ENCODE measurements at places on chromosomes 6 and 20.

GRCh38 chr6:114055349-114055748 lies 84.4 kb upstream of the HDAC2 start:
- no peak for DNase-seq
- no peak overlapping the region for H3K27ac ChIP-seq
- no peak overlapping the region for H3K4me3 ChIP-seq
- peaks cover 4% of the 10 kb centered on the region for H3K4me1 ChIP-seq

DNA sequence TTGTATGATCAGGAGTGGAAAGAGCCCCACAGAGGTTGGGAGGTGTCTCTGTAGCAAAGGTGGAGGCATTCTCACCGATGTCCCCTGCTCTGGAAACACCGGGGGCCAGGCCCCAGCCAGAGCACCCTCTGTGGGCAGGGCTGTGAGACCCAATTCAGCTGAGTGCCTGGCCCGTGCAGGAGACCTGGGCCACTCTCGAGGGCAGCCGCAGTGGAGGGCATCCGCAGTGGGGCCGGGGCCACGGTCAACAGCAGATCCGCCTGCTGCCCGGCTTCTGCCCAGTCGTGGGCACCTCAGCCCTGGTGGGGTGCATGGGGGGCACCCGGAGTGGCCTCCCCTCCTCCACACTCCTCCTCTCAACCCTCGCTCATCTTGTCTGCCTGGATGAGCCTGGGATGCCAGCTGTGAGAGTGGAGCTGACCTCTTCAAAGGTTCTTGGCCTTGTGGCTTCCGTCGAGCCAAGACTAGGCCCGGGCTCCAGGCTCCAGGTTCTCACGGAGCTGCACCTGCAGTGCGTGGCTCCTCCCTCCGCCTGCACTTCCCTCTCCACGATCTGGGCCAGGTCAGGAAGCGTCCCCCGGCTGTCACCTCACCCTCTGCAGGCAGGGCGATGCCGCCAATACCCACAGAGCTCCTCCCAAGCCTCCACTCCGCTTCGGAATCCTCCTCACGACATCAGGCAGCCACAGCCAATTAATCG lies 134.8 kb downstream of the TAF4 start:
- H3K4me3 ChIP-seq = no peak overlapping the region
- H3K27ac ChIP-seq = no peak overlapping the region
- no peaks in the 10 kb centered on the region for H3K27me3 ChIP-seq
- no peaks in the 10 kb centered on the region for H3K36me3 ChIP-seq

GRCh38 chr6:42694586-42694985 lies 27.8 kb downstream of the PRPH2 start:
- no peaks in the 10 kb centered on the region for H3K27me3 ChIP-seq
- H3K4me3 ChIP-seq = no peak overlapping the region
- peak; percentile 48 for DNase-seq

DNA sequence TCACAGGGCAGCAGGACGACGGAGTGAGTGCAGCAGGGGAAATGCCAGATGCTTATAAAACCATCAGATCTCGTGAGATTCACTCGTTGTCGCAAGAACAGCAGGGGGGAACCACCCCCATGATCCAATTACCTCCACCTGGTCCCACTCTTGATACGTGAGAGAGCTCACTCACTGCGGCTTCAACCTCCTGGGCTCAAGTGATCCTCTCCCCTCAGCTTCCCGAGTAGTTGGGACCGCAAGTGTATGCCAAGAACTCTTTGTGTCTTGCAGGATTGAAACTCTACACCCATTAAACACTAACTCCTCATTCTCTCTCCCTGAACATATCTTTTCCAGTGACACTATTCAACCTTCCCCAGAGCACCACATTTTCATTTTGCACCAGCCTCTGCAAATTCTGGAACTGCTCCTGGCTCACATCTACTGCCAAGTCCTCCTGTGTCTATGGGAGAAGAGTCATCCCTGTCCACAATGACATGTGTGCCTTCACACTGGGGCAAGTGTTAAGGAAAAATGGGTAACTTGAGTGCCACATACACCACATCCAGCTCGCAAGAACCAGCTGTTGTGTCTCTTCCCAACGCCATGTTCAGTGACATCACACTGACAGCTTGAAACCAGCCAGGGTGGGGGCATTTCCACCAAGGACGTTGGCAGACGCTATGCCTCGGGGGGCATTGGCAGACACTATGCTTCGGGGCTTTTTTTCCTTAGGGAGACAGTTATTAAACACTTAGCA lies 14.7 kb upstream of the TAF4 start:
- no peaks in the 10 kb centered on the region for H3K36me3 ChIP-seq
- H3K27ac ChIP-seq = no peak overlapping the region
- no peak overlapping the region for H3K4me3 ChIP-seq

- H3K4me1 ChIP-seq = peaks cover 2% of the 10 kb centered on the region
- no peaks in the 10 kb centered on the region for H3K27me3 ChIP-seq
- no peak overlapping the region for H3K4me3 ChIP-seq
- DNase-seq = no peak
- H3K36me3 ChIP-seq = peaks cover 9% of the 10 kb centered on the region
- H3K27ac ChIP-seq = no peak overlapping the region
These were observed 166.1 kb downstream of the TMEM242 start for GRCh38 chr6:157157258-157157657.

DNA sequence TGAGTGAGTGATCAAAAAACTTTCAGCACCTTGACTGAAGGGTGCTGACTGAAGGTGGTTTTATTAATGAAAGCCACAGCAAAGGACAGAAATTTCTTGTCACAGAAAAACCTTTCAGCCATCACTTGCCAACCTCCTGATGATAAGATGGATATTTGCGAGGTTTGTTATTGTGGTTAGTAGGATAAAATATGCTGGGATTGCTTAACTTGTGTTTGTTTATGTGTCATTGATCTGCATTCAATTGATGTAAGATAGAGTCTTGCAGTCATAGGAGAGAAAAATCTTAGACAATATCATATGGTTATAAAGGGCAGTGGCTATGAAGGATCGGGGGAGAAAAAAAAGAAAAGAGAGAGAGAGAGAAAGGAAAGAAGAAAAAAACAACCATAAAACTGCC lies 1.2 kb downstream of the TSBP1 start:
- H3K27me3 ChIP-seq = no peaks in the 10 kb centered on the region
- no peaks in the 10 kb centered on the region for H3K4me1 ChIP-seq
- no peak for DNase-seq
- H3K4me3 ChIP-seq = no peak overlapping the region
- H3K27ac ChIP-seq = no peak overlapping the region
- H3K36me3 ChIP-seq = no peaks in the 10 kb centered on the region

DNA sequence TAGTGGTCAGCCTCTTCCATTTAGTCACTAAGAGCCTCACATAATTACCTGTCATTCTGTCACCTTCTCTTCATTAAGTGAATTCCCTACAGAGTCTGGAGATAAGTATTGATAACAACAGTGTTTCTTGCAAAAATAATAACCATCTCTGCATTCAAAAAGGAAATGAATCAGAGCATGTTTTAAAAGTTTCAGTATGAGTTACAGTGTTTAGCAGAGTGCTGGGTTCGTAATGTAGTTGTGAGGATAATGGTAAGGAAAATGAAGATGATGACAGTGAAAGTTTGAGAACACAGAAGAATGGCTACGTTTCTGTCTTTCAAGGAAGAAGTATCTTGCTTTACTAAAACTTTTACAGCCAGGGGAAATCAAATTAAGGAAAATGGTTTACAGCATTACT lies 31.3 kb downstream of the GPRC6A start:
- no peaks in the 10 kb centered on the region for H3K36me3 ChIP-seq
- H3K4me1 ChIP-seq = no peaks in the 10 kb centered on the region
- no peak overlapping the region for H3K27ac ChIP-seq

GRCh38 chr20:64006490-64006889 lies 25.6 kb downstream of the PRPF6 start:
- no peak overlapping the region for H3K4me3 ChIP-seq
- H3K4me1 ChIP-seq = no peaks in the 10 kb centered on the region
- no peak overlapping the region for H3K27ac ChIP-seq
- H3K27me3 ChIP-seq = no peaks in the 10 kb centered on the region
- H3K36me3 ChIP-seq = peaks cover 70% of the 10 kb centered on the region

GRCh38 chr6:83609248-83609647 lies 96.9 kb downstream of the PRSS35 start:
- no peak overlapping the region for H3K27ac ChIP-seq
- no peaks in the 10 kb centered on the region for H3K4me1 ChIP-seq
- no peaks in the 10 kb centered on the region for H3K36me3 ChIP-seq
- H3K27me3 ChIP-seq = no peaks in the 10 kb centered on the region
- H3K4me3 ChIP-seq = no peak overlapping the region

GRCh38 chr20:51171141-51171540 lies 148.2 kb upstream of the KCNG1 start:
- no peak overlapping the region for H3K4me3 ChIP-seq
- H3K27ac ChIP-seq = no peak overlapping the region
- H3K4me1 ChIP-seq = peaks cover 4% of the 10 kb centered on the region
- no peak for DNase-seq
- no peaks in the 10 kb centered on the region for H3K27me3 ChIP-seq

DNA sequence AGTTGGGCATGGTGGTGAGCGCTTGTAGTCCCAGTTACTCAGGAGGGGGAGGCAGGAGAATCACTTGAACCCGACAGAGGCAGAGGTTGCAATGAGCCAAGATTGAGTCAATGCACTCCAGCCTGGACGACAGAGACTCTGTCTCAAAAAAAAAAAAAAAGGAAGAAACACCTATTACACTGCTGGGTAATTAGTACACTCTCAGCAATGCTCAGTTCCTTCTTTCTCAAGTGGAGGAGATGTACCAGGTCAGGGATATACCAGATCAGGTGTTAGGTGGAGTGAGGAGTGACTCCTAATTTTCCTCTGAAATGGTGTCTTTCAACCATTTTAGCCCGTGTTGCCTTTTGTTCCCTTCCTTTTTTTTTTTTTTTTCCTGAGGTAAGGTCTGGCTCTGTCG lies 30.0 kb upstream of the UBR2 start:
- H3K36me3 ChIP-seq = no peaks in the 10 kb centered on the region
- no peak overlapping the region for H3K27ac ChIP-seq
- no peak for DNase-seq
- H3K4me3 ChIP-seq = no peak overlapping the region
- H3K27me3 ChIP-seq = no peaks in the 10 kb centered on the region

DNA sequence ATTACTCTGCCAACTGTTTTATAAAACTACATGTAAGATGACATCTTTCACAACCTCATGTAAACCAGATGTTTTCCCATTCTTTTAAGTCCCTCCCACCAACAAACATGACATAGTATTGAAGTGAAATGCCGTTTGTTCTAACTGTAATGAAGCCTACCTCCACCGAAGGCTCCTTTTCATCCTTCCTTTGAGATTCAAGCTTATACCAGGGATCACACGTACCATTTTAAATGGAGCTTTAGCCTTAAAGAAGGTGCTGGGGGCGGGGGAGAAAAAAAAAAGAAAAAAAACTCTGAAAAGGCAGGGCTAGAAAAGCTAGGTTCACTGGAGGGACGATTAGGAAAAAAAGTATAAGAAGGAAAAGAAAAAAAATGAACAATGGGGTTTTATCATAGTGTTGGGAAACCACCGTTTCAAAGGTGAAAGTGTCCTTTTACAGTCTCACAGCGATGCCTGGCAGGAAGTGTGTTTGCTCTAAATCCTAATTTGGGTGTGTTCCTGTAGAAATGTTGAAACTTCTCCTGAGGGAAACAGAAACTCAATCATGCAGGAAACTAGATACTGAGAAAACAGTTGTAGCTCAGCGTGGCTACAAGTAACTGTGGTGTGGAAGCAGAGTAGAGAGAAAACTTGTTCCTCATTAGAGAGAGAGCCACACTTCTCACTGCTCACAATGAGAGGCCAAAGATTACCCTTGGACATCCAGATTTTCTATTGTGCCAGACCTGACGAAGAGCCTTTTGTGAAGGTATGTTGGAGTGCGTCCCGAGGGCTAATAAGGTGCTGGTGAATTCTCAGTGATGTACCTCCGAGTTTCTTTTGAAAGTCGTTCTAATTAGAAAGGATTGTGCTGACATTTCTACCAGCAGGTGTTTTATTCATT lies 37.6 kb upstream of the HINT3 start:
- H3K27me3 ChIP-seq = no peaks in the 10 kb centered on the region
- peak overlapping the region; percentile 46 for H3K27ac ChIP-seq
- peaks cover 4% of the 10 kb centered on the region for H3K4me1 ChIP-seq
- H3K4me3 ChIP-seq = no peak overlapping the region

GRCh38 chr20:13119583-13119982 lies 101.5 kb upstream of the ISM1 start:
- peak; percentile 15 for DNase-seq
- no peaks in the 10 kb centered on the region for H3K27me3 ChIP-seq
- no peak overlapping the region for H3K27ac ChIP-seq
- H3K4me3 ChIP-seq = no peak overlapping the region

- no peak overlapping the region for H3K27ac ChIP-seq
- no peak for DNase-seq
- H3K4me3 ChIP-seq = no peak overlapping the region
- no peaks in the 10 kb centered on the region for H3K27me3 ChIP-seq
- H3K4me1 ChIP-seq = no peaks in the 10 kb centered on the region
These were observed 217.3 kb upstream of the SULF2 start for GRCh38 chr20:48002517-48002970.

DNA sequence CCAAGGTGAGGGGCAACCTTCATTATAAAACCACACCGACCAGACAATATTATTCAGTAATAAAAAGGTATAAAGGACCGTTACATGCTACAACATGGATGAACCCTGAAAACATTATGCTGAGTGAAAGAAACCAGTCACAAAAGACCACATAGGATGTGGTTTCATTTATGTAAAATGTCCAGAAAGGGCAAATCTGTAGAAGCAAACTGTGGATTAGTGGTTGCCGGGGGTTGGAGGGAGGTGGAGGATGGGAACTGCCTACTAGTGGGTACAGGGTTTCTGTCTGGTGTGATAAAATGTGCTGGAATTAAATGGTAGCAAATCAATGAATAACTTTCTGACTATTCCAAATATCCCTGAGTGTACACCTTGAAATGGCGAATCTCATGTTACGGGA lies 10.2 kb upstream of the PRND start:
- H3K4me1 ChIP-seq = no peaks in the 10 kb centered on the region
- no peak overlapping the region for H3K27ac ChIP-seq

GRCh38 chr6:157037165-157037564 lies 260.0 kb downstream of the ARID1B start:
- H3K27me3 ChIP-seq = no peaks in the 10 kb centered on the region
- no peak for DNase-seq
- peaks cover 5% of the 10 kb centered on the region for H3K36me3 ChIP-seq
- H3K4me1 ChIP-seq = peaks cover 8% of the 10 kb centered on the region
- peak overlapping the region; percentile 41 for H3K27ac ChIP-seq

- H3K27me3 ChIP-seq = no peaks in the 10 kb centered on the region
- H3K36me3 ChIP-seq = peaks cover 2% of the 10 kb centered on the region
- DNase-seq = peak; percentile 67
- H3K4me3 ChIP-seq = no peak overlapping the region
- H3K4me1 ChIP-seq = peaks cover 5% of the 10 kb centered on the region
These were observed 9.7 kb upstream of the CEP43 start for GRCh38 chr6:166989427-166990032.

DNA sequence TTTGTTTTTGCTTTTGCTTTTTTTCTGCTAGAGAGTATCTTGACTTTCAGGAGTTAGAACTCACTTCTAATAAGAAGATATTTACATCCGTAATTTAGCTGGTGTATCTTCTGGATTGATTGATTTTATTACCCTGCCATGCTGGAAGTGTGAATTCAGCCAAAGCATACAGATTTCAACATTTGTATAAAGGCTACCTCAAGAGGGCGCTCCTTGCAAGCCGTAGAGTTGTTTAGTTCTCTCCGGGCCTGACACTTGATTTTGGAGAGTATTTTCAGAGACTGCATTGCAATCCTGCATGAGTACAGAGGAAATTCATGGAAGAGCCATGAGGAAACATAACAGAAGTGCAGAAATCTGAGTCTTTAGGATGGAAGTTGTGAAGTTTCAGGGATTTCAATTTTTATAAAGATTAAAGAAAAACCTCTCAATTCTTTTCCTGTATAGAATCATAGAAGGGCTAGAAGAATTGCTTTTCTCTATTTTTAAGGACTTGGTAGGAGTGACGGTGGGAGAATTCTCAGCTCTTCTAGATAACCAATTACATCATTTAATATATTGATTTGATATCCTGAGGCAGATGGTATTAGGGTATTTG lies 66.7 kb upstream of the TIAM2 start:
- no peaks in the 10 kb centered on the region for H3K27me3 ChIP-seq
- H3K36me3 ChIP-seq = no peaks in the 10 kb centered on the region
- peak; percentile 91 for DNase-seq
- no peak overlapping the region for H3K4me3 ChIP-seq
- H3K27ac ChIP-seq = no peak overlapping the region
